Spleen (tissue), 13 donors: ENCODE measurements at places on chromosomes 1 and 21.

DNA sequence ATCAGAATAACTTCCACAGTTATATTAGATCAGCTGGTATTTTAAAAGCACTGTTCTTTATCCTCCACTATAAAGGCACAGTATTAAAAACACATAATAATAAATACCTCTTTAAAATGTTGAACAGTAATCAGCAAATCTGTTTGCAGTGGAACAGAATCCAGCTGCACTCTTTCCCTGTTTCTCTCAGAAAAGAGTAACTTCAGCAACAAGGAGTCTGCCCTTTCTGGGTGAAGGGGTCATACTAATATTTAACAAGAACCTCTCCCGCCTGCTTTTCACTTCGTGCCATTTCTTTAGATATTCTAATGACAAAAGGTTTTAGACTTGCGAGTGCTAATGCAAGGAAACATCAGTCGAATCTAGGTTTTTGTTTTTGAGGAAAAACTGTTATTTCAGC is 194.2 kb upstream of the FMN2 start:
- no peak for DNase-seq

- DNase-seq: peak; percentile 79
These were observed 6.3 kb downstream of the ARF1 start for GRCh38 chr1:228088586-228089498.

- DNase-seq: no peak
These were observed 160.7 kb downstream of the OLFM3 start for GRCh38 chr1:101835988-101836387.

- no peak for DNase-seq
These were observed 784 bp downstream of the RPL11 start for GRCh38 chr1:23692308-23692871.

- DNase-seq: no peak
These were observed 15.3 kb upstream of the PADI1 start for GRCh38 chr1:17189632-17189990.

DNA sequence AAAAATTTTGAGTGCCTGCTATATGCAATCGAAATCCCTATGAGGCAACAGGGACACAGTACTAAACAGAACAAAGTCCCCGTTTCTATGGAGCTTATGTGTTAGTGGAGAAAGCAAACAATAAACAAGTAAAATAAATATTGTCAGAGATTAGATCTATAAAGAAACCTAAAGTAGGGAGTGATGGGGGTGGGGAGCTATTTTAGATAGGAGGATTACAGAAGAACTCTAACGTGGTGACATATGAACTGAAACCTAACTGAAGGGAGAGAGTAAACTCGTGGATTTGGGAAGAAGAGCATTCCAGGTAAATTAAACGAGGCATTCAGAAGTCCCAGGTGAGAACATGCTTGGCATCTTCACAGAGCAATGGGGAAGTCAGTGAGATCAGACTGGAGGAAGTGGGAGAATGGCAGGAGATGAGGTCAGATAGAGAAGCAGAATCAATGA is 154.5 kb downstream of the DENND1B start:
- no peak for DNase-seq

GRCh38 chr1:54507033-54507870 is 40.8 kb upstream of the ACOT11 start:
- DNase-seq: peak; percentile 51

DNA sequence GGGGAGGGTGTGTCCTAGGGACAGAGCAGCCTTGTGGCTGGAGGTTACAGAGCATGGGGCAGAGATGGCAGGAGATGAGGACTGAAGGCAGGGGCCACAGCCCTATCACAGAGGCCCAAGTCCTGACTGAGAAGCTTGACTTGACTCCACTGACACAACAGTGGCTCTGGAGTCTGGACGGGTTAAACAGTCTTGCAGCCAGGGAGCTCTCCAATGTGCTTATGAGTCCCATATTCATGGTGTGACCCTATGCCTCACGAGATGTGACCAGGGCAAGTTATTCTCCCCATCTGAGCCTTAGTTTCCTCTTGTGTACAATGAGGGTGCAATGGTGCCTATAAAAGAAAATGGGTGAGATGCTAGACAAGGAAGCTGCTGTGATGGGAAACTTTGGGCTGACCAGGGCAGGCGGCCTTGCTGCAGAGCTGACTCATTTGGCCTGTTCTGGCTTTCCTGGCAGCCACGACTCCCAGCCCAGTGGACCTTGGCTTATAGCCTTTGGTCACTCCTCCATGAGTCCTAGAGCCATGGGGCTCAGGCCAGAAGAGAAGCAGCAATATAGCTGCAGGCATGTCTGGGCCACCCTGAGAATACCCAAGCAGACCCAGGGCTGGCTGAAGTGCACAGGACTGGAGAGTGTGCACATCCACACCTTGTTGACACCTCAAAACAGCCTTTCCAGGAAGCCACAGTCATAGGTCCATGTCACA is 2.8 kb upstream of the TTC22 start:
- peak; percentile 58 for DNase-seq

DNA sequence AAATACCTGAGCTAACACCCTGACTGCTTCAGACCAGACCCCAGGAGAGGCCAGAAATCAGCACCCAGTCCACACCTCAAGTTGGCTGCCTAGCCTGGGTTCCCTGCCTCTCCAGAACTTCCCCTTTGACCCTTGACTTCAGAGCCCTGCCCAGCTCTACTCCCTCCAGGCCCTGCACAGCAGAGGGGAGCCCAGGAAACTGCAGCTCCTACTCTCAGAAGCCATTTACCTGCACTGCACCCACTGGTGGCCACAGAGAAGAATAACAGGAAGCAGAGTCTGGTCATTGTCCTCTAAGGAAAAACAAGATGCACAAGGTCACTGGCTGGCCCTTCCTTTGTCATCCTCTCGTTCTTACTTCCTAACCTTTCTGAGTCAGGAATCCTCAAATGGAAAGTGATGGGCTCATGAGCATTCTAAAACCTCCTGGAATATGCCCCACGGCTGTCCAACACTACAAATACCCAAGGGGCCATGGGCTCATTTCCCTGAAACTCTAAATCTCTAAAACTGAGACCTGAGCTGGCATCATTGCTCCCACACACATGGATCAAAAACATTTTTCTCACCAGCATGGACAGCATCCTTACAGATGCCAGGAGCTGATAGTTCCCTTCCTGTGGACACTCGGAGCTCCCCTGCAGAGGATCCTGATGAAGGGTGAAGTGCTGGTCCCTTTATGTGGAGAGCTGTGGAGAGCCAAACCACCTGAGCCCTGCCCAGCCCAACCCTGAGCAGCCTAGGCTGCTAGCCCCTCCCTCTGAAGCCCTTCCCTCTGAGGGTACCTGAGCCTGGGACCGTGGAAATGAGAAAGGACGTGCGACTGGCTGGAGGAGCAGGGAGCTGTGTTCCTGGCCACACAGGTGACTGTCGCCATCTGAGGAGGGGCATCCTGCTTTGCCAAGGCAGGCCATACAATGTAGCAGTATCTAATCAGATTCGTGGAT is at the start of gene ITLN2:
Gene ITLN2, minus strand, starts transcription at position 652 of the 947 bp plus-strand sequence. Its CDS starts 68 bp downstream, at position 584.
- DNase-seq: no peak

GRCh38 chr1:34265396-34265795 is 88.7 kb downstream of the C1orf94 start:
- DNase-seq: no peak

GRCh38 chr1:241639623-241640148 is 483 bp downstream of the CHML start:
- DNase-seq: peak; percentile 91

GRCh38 chr1:5481889-5482288 is 510.3 kb downstream of the NPHP4 start:
- peak; percentile 66 for DNase-seq

DNA sequence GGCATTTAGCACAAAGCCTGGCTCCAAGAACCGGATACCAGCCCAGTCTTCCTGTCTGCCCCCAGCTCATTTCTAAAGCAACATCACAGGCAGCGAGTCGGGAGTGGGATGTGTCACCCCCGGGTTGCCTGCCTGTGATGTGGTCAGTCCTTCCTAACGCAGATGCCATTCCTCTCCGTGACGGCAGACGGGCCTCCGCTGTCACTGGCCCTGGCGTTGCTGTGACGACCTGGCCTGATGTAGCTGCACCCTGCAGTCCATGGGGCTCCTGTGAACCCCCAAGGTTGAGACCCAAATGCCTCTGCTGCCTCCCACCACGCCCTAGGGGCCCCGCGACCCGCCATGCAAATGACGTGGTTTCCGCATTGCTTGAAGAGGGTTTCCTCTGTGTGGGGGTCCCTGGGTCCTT is 12.3 kb downstream of the TNFRSF1B start:
- no peak for DNase-seq

DNA sequence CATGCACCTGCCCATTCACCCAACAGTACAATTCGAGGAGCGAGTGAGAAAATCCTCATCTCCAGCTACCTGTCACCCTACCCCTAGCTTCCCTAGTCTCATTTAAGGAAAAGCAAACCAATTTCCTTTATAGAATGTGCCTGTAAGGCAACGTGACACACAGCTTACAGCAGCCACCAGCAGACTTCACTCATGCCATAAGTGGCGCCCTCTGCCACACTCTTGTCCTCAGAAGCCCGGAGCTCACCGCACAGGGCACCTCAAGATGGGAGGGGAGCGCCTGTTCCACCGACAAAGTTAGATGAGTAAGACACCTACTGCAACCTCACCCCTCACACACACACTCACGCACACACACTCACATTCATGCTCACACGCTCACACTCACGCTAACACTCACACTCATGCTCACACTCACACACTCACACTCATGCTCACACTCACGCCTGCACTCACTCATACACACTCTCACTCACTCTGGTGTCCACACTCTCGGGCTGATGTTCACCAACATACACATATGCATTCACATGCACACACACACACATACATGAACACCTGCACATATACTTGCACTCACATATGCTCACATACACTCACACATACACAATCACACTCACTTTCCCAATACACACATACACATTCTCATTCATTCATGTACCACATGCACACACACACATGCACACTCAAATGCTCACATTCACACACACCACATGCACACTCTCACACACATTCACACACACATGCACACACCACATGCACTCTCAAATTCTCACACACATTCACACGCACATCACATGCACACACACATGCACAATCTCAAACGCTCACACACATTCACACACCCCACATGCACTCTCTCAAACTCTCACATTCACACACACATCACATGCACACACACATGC is 170.7 kb downstream of the PSMG1 start:
- DNase-seq: no peak
